Hair follicle dermal papilla cell (primary cell): ENCODE measurements at places on chromosomes 11 and 22. TPM values are rescaled to one million over a fixed set of nuclear protein-coding genes. Genes with fewer than 3 reads are reported as not detected.

Gene A4GALT
- 7.5 and 12.8 TPM in 2 replicates for total RNA-seq

Gene SLC37A2
- 0.49 and 0.81 TPM in 2 replicates for total RNA-seq

Gene CEP126
- total RNA-seq = 2.6 and 3.7 TPM in 2 replicates

Gene APOL5
- total RNA-seq = not detected in 2 replicates
